ENCODE measurements at places on chromosomes 1 and 21. TPM values are rescaled to one million over a fixed set of nuclear protein-coding genes. Genes with fewer than 3 reads are reported as not detected.

The MIXL1 gene
- 0.18 TPM for total RNA-seq

- peak; percentile 28 for DNase-seq
Measured at GRCh38 chr1:220879076-220879508, at the start of gene HLX. HLX (plus strand) TSS chr1:220879443; CDS start chr1:220879858, 415 bp downstream.

The ADGRL4 gene
- 4.4 TPM for total RNA-seq

The TMEM50A gene
- total RNA-seq: 65.5 TPM

GRCh38 chr1:201285846-201286245 lies 2.5 kb downstream of the PKP1 start:
- DNase-seq: no peak

The ADAM15 gene
- 27.6 TPM for total RNA-seq

GRCh38 chr1:18631496-18632217 lies 1.0 kb downstream of the PAX7 start:
- DNase-seq: no peak

The GUCA2B gene
- total RNA-seq: not detected

GRCh38 chr1:67332653-67333529 lies 25.2 kb downstream of the IL12RB2 start:
- no peak for DNase-seq

DNA sequence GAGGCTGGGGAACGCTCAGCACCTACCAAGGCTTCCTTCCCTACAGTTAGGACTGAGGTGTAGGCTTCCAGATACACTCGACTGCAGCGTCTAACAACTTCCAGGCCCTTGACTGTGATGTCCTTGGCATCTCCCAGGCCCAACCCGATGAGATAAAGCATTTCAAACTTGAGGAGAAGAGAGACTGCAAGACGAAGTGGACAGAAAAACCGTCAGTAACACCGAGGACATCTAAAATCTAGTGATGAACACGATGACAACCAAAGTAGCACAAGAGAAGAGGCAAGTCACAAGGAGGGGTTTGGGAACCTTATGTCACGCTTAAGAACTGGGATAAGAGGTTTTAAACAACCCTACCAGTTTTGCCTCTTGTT lies 314 bp downstream of the DPH5 start:
- DNase-seq: peak; percentile 24

DNA sequence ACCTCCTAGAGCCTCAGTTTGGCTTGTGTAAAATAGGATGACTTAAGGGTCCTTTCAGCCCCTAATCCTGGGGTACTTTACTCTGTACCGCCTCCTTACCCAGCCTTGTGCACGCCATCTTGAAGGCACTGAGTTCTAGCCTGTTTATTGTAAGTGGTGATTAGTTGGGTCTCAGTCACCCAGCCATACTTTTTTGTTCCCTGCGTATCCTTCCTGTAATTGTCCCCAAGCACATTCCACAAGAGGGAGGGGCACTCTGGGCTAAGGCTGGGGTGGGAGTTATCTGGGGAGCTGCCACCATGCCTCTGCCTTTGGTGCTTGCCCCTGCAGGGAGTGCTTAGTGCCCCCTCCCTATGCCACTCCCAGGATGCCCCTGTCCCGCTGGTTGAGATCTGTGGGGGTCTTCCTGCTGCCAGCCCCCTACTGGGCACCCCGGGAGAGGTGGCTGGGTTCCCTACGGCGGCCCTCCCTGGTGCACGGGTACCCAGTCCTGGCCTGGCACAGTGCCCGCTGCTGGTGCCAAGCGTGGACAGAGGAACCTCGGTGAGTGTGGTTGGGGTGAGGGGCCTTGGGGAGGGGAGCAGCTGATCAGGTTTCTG lies 856 bp downstream of the FDPS start:
- no peak for DNase-seq

- no peak for DNase-seq
Measured at GRCh38 chr1:86062453-86062852, 94.1 kb downstream of the COL24A1 start.

GRCh38 chr1:1407636-1408318 lies 684 bp upstream of the MRPL20 start:
- no peak for DNase-seq

- peak; percentile 79 for DNase-seq
Measured at GRCh38 chr1:202184750-202185460, 8.7 kb upstream of the LGR6 start.

GRCh38 chr1:147750618-147751217 lies 9.7 kb downstream of the GJA5 start:
- DNase-seq: no peak

Data from cerebellum (tissue), 4 donors.